ENCODE measurements at places on chromosomes 1 and 21. TPM values are rescaled to one million over a fixed set of nuclear protein-coding genes. Genes with fewer than 3 reads are reported as not detected.

DNA sequence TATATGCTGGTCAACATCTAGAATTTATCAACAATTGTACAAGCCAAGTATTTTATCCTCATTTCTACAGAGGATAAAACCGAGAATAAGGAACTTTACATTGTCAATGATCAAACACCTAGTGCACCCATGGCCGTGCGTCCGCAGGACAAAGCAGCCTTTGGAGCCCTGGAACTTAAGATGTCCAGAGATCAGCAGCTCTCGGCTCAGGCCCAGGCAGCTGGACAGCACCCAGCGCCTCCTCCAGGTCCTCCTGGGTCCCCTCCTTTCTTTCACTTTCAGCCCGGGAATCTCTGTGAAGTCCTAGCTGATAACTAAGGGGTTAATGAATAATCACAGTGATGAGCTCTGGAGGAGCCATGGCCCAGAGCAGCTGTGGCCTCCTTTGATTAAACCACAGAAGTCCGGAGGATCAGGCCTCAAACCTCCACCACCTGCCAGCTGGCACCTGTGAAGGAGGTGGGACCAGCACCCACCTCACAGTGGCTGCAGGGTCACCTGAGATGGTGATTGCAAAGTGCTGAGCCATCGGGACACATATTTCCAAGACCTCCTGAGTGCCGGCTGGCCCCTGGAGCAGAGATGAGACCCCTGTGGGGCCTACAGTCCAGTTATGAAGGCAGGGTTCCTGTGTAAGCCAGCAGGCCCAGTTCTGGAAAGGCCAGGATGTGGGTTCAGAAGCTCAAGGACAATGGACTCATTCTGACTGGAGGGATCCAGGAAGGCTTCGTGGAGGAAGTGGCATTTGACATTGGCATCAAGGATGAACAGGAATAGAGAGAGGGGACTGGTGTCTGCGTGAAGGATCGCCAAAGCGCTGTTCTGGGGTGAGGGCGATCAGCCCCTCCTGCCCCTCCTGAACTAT is 11.6 kb upstream of the SAMD11 start:
- peaks cover 19% of the 10 kb centered on the region for H3K4me1 ChIP-seq
- no peak for DNase-seq
- no peaks in the 10 kb centered on the region for H3K36me3 ChIP-seq
- H3K4me3 ChIP-seq: no peak overlapping the region
- H3K27ac ChIP-seq: no peak overlapping the region
- H3K27me3 ChIP-seq: peaks cover 8% of the 10 kb centered on the region

NBPF6 gene
- not detected for total RNA-seq

C1orf167 gene
- total RNA-seq: 0.12 TPM

AMY2B gene
- total RNA-seq: 2.6 TPM

SPRR2E gene
- total RNA-seq: not detected

Measured in HCT116 (cell line).